ENCODE measurements at places on chromosomes 7 and 10. TPM values are rescaled to one million over a fixed set of nuclear protein-coding genes. Genes with fewer than 3 reads are reported as not detected.

PILRA gene
- total RNA-seq = 3.1 TPM

PON1 gene
- not detected for total RNA-seq

- no peak for DNase-seq
Observed at GRCh38 chr7:102721-103120, 89.7 kb upstream of the FAM20C start.

DNA sequence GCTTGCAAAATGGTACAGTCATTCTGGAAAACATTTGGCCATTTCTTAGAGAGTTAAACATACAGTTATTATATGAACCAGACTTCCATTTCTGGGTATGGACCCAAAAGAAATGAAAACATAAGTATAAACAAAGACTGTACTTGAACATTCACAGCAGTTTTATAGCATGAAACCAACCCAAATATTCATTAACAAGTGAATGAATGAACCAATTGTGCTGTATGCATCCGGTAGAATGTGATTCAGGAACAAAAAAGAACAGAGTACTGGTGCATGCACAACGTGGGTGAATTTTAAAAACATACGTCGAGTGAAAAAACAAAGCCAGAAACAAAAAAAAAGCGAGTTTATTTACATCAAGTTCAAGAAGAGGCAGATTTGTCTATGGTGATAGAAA is 1085.8 kb upstream of the AUTS2 start:
- no peak for DNase-seq

DNA sequence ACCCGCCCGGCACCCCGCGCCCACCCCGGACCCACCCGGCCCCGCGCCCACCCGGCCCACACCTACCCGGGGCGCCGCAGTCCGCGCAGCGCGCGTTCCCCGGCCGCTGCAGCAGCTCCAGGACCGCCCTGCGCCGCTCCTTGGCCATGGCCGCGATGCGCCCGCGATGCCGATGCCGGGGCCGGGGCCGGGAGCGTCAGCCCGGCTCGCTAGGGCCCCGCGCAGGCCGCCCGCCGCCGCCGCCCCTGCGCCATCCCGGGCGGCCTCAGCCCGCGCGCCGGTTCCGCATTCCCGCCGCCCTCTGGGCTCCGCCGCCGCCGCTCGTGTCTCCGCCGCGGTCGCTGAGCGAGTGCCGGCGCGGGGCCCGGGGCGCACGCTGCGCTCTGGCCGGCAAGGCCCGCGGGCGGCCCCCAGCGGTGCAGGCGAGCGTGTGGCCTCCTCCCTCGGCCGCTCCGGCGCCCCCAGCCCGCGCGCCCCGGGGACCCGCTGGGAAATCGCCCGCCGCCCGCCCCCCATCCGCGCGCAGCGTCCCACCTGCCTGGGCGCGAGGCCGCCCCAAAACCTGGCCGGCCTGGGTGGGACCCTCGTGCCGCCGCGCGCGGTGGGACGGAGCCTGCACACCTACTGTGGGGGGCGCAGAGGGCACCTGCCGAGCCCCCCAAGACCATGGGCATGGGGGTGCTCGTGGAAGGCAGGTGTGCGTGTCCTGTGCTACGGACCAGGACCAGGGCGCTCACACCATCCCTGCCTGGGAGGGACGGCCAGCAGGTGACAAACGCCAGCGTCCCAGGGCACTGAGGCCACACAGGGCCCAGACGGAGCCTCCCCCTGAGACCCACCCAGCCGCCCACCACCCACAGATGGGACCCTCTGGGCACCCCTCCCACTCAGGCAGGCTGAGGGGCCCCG is at the start of gene ADAP1:
Gene ADAP1 (minus strand): TSS at position 351 of the 909 bp plus-strand sequence. CDS start 203 bp downstream, at position 148.
- DNase-seq = peak; percentile 92

DNAH11 gene
- 1.9 TPM for total RNA-seq

- DNase-seq = no peak
Observed at GRCh38 chr7:2154121-2154520, 78.6 kb downstream of the MAD1L1 start.

- DNase-seq = no peak
Observed at GRCh38 chr7:130151591-130152492, 53.4 kb downstream of the TMEM209 start.

WDFY4 gene
- not detected for total RNA-seq

CALML5 gene
- total RNA-seq = not detected

DNA sequence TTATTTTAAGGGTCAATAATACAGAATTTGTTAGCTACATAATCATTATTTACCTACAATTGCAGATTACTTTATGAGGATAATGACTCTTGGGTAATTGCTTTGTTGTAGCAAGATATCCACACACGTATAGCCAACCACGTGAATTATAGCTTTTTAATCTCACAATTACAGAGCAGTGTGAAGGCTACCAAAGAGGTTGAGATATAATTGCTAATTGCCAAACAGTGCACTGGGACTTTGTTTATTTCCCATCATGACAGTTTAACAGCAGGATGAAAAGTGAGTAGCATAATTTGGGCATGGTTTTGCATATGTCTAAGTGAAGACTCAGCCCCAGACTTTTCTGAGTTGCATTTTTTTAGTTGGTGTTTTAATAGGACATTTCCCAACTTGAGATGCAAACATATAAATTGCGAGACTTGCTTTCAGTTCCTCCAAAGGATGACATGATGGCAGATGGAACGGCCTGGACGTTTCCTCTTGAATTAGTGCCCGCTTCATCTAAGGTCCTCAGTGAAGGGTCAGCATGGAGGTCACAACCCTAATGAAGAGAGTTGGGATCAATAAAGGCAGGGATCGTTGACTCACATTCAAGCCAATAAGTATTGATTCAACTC is 180.7 kb upstream of the GPR26 start:
- no peak for DNase-seq

- no peak for DNase-seq
Observed at GRCh38 chr10:11626071-11626470, 14.6 kb upstream of the USP6NL start.

DNA sequence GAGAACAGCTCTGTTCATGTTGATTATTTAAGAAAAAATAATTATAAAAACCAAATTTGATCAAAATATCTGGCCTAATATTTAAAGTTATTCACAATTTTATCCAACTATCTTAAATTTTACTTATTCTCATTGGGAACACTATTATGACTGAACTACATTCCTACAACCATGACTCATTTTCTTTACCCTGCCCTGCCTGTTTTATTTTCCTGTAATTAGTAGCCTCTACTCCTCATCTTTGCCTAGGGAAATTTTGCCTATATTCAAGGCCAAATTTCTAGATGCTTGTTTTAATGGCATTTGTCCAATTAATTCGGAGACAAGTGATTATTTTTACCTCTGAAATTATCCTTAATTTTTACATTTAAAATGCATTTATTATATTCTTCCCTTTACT is 289.7 kb upstream of the TMEM229A start:
- DNase-seq = no peak

- DNase-seq = no peak
Observed at GRCh38 chr7:126791306-126791705, 461.4 kb downstream of the GRM8 start.

DNA sequence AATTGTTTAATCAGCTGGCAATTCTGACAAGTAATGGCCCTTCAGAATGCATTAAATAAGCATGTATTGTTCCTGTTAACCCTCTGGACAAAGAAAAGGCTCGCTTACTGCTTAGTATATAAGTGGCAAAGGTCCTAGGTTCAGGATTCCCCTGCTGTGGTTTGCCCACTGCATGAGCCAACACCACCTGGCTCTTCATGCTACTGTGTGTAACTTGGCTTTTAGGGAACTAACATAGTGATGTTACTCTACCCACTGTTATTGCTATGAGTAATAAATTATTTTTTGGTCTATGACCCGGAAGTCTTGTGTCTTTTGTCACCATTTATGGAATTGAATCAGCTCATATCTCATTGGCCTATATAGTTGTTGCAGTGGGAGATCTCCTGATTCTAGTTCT is 791.7 kb upstream of the PHF14 start:
- no peak for DNase-seq

PGAM2 gene
- not detected for total RNA-seq

GRCh38 chr10:43071865-43072650 is 4.8 kb upstream of the RET start:
- DNase-seq = no peak

DNA sequence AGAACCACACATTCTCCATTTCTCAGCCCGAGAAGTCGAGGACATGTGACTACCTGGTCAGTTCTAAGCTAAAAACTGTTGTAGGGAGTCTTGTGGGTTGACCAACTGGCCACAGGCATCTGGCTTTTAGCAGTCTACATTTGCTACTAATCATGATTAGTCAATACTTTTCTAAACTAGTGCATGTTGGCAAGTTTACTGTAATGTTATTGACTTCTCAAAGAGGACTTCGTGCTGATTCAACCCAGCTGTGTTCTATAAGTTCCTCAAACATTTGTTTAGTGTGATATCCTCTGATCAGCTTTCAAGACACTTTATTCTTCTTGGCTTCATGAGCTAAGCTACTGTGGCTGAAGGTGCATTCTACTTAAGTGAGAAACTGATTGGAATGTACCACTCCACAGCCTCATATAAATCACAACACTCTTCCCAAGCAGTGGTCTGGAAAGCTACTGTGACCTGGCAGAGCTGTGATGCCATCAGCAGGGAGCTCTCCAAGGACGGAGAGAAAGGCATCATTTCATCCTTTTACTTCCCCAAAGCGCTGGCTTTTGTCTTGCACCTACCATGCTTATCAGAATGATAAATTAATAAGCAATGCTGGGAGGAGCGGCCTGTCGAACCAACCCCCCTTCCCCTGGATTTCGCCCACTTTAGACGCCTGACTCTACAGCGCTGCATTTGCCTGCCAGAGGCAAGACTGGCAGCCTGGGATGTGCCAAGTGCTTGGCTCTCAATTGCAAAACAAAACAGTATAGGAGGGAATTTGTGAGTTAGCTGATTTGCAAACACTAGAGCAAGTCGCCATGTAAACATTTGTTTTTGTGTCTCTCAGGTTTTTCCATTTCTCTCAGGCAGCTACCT is 206.7 kb upstream of the PLXNA4 start:
- no peak for DNase-seq

GRCh38 chr10:69496352-69497230 is 45.3 kb downstream of the TSPAN15 start:
- no peak for DNase-seq

DNA sequence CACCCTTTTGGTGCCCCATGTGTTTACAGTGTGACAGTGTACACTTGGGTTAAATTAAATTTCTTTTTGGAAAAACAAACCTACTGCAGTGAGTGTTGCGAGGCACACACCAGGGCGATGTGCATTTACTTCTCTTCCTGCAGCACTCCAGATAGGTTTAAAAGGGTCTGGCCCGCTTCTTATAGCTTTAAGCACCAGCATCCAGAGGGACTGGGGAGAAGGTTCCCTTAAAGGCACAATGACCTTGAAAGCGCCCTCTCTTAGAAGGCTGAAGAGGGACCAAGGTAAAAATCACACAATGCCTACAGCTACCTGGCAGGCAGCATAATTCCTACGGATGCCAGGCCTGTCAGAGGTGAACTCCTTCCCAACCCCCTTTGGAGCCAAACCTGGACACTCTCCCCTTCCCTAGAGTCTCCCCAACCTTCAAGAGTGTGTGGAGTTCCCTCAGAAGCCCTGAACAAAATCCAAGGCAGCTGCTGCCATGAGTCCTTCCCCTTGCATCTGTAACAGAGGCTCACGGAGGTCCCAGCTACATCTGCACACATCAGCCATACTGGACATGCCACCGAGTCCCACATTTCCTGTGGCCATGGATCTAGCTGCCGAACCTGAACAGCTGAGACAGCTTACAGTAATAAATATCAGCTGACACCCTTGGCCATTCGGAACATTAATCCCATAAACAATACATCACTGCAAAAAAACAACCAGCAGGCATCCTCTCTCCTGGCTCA is 33.2 kb downstream of the TRIM8 start:
- DNase-seq = no peak

PRKAR2B gene
- 3.1 TPM for total RNA-seq

GRCh38 chr7:149293338-149293737 is 31.3 kb downstream of the ZNF783 start:
- DNase-seq = no peak

DNA sequence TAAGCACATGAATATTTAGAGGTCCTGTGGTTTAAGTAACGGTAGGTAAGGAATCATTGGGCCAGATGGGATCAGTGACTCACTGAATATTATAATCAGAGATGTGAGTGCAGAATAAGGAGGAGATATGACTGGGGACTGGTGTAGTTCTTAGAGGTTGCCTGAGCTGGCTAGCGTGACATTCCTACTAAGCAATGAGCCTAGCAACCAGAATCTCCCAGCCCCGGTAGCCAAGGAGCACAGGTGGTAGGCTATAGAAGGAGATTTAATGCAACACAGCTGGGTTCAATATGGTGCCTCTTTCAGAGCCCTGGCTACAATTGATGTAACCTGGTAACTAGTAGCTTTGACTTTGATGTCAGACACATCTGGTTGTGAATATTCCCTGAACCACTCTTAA is 641.6 kb downstream of the AUTS2 start:
- DNase-seq = no peak

TET1 gene
- 1.2 TPM for total RNA-seq

GRCh38 chr7:18638594-18639452 is 143.3 kb downstream of the HDAC9 start:
- no peak for DNase-seq

Data from Calu3 (cell line).